DMS79 treated with DMSO at 0.1 percent for 48 hours (cell line): ENCODE measurements at places on chromosomes 6 and 20.

- DNase-seq: no peak
These were observed 57.3 kb downstream of the TASP1 start for GRCh38 chr20:13581451-13581850.

- DNase-seq: no peak
These were observed 255.4 kb downstream of the TSHZ2 start for GRCh38 chr20:53227523-53227922.

DNA sequence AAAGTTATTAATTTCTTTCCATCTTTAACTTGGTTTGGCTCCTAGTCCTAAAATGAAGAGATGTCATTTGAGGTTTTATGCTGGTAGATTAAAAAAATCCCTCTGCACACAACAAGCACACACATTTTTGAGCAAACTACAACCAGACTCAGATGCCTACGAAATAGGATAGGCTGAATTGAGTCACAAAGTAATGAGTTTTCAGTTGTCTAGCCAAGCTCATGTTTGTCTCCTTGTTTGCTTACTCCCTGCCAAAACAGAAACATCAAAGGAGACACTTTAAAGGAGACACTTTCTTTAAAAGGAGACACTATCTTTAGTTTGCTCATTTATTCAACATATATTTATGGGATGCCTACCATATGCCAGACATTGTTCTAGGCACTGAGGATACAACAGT is 56.2 kb downstream of the TPBG start:
- no peak for DNase-seq

GRCh38 chr6:41413250-41413649 is 77.8 kb downstream of the NCR2 start:
- DNase-seq: no peak

GRCh38 chr6:27651371-27651732 is 178.4 kb upstream of the ZNF184 start:
- DNase-seq: no peak
